ENCODE measurements at places on chromosomes 11 and 22.

DNA sequence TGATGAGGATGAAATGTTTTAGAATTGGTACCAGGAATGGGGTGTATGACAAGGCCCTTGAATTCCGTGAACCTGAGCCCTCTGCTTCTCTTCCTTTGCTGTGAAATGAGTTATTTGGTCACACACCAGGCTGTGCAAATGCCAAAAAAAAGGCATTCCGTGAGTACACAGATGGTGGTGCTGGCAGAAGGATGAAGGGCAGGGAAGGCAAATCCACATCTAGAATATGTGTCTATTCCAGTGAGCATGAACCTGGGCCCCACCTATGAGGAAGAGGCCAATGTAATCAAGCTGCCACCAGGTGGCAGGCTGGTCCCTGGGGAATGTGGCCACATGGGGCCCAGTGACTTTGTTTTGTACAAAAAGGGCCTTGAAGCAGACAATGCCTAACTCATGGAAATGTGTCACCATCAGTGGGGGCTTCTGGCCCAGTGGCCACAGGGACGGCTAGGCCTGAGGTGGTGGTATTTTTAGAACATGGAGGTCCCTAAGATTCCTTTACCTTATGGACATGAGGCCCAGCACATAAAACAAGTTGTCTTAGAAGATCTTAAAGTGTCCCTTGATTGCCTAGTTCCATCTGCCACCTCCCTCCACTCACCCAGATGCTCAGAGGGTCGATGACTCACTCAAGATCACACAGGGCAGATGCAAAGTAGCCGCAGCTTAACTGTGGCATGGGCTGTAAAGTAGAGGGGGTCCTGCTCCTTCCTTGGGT lies 3.9 kb upstream of the RNF215 start:
- peak; percentile 62 for DNase-seq

DNA sequence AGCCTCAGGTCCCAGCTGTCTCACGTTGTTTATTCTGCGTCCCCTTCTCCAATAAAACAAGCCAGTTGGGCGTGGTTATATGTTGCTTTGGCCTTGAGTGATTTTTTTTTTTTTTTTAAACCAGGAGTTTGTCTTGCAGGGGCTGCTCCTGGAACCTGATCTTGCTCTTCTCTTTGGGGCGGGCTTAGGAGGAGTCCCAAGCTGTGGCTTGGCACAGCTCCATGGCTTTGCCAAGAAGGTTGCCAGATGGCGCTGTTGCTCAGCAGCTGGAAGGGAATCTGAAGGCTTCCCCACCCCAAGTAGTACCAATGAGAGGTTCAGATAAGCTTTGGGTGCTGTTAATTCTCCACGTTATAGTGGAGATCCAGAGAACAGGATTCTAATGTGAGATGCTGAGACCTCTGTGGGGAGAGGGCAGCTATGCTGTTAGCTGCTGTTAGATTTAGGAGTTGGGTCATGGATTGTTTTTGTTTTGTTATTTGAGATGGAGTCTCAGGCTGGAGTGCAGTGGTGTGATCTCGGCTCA lies 2.0 kb upstream of the FERMT3 start:
- DNase-seq, result peak; percentile 72

DNA sequence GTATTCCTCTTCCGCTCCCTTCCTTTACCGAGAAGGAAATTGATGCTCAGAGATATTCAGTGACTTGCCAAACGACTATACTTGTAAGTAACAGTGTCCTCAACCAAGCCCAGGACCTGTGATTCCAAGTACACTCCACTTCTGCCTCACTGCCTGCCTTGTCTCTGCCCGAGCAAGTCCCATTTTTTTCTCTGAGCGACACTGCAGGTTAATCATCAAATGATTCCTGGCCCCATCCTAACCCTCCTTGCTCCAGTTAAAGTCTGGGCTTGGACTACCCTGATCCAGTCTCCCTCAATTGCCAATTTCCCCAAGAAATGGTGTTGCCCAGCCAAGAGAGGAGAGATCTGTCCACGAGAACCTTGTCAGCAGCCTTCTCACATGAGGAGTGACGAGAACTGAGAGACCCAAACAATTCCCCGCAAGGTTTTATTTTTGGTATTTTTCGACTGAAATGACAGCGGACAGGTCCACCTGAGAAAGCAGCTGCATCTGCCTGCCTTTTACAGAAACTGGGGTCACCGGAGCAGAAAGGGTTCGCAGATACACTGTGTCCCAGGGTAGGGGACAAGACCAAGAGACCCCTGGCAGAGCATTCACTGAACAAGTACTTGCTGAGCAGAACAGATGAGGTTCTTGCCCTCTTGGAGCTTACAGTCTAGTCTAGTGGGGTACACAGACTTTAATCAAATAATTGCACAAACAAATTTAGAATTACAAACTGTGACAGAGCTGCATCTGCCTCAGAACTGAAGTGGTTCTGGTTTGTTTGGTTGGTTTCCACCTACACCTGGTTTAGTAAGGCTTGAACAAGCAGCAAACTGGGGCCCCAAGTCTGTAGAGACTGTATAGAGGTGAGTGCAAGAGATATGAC lies 11.4 kb downstream of the POU2AF1 start:
- no peak for DNase-seq

- DNase-seq, result no peak
Measured at GRCh38 chr11:23555085-23555484, 694.8 kb upstream of the CCDC179 start.

DNA sequence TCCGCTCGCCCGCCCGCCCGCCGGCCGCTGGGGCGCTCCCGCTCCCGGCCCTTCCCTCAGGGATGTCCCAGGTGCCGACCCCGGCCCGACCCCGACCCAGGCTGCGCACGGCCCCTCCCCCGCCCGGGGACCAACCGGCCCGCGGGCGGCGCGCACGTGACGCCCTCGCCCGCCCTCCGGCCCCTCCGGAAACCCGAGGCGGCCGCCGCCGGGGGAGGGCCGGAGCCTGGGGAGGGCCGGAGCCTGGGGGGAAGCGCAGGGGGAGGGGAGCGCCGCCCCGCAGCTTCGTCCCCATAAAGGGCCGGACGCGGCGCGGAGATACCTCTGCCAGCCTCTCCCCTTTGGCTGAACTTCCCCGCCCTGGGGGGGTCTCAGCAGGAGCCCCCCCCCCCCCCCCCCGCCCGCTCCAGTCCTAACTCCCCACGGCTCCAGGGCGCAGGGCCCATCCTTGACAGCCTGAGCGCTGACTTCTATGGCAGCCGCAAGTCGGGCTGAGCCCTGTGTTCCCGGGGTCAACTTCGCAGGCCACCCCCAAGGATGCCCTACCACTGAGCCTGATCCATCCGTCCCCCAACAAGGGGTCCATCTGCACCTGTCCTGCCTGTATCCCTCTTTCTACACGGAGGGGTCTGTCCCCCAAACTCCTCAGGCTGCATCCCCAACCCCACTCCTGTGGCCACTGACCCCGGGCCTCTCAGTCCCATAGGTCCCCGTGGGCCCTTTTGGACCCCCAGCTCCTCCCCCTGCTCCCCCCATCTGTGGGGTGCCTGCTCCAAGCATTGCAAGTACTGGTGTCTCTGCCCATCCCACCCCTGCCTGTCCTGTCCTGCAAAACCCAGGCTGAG lies at the start of gene MAPK12:
MAPK12 (minus strand) TSS at position 69 of the 845 bp plus-strand sequence. CDS start 174 bp downstream, outside the sequence.
- peak; percentile 30 for DNase-seq

DNA sequence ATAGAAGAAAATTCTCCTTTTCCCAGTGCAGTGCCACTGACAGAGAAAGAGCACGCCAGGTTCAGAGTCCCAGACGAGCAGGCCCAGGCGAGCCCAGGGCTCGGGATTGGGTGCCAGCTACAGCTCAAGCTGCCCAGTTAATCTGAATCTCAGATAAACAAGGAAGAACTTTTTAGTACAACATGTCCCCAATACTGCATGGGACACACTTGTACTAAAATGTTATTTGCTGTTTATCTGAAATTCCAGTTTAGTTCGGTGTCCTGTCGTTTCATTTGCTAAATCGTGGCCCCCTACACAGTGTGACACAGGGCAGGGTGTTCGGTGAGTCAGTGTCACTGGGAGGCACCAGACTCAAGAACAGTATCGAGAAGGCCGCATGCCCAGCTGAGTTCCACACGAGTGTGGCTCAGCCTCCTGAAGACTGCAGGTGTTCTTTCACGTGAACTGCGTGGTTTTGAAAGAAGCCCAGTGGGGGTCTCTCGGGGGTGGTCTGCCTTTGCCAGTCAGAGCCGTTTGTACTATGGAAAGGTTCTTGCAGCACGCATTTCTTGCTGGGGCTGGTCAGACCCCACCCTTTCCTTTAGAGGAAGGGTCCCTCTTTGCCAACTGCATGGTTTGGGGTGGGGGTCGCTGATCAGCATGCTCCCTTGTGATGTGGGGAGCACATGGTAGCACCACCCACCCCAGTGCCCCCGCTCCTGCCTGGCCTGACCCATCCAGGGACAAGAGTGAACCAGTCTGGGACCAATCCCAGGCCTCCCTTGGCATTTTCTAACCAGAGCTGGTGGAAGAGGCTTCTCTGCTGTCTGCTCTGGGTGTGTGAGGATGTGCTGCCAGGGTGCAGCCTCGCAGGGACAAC lies 115.6 kb upstream of the B3GAT1 start:
- DNase-seq, result no peak

GRCh38 chr22:42994276-42994916 lies 20.6 kb downstream of the PACSIN2 start:
- DNase-seq, result no peak

DNA sequence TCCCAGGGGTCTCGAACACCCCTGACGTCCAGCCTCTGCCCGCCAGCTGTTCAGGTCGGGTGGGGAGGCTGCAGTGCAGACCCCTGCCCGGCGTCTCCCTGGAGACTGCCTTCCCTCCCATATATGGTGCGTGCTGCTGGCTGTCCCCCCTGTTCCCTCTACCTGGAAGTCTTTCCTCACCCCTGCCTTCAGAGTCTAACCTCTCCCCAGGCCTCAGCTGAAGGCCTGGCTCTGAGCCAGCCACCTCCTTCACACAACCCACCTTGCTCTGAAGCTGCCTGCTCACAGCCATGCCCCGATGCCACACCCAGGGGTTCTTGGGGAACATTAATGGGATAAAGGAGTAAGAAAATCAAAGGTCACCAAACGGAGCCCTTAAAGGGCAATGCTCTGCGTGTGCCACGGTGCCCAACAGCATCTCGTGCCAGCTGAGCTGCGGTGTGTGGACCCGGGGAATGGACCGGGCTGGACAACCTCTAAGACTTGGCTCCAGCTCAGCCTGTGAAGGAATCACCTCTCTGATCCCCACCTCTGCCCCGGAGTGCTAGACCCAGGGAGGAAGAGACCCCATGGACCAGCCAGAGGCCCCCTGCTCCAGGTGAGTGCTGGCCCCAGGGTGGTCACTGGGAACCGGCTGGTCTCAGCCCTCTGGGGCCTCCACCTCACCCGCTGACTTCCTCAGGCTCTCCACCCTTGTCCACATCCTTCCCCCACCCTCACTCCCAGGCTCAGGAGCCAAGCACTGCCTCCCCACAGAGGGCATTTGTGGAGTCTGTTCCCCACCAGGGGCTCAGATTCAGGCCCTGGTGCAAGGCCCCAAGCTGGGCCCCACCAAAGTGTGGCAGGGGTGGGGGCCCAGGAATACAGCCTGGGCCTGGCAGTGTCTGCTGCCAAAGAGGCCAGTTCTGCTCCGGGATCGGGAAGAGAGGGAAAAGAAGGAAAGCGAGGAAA lies at the start of gene NLRP6:
NLRP6 (plus strand) TSS at position 407 of the 951 bp plus-strand sequence; CDS start at position 570, 163 bp downstream.
- DNase-seq, result no peak

GRCh38 chr11:31656051-31656450 lies 146.5 kb downstream of the ELP4 start:
- DNase-seq, result no peak

DNA sequence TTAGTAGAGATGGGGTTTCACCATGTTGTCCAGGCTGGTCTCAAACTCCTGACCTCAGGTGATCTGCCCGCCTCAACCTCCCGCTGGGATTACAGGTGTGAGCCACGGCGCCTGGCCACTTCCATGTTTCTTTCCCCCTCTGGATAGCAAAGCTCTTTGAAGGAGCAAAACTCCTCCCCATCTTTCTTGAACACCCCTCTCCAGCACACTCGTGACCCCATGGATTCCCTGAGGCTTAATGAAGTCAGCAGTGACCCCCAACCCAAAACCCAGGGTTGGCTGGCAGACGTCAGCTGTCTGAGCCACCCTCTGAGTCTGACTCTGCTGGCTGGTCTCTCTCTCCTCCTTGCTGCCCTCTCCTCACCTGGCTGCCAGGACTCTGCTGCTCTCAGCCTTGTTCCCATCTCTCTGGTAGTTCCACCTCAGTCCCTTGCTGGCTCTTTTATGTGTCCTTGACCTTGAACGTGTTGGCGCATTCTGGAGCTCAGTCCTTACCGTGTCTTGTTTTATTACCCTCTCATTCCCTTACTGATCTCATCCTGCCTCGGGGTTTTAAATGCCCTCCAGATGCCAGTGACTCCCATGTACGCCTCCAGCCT lies 44.5 kb downstream of the PARVG start:
- DNase-seq, result no peak

- no peak for DNase-seq
Measured at GRCh38 chr11:23097891-23098290, 237.6 kb upstream of the CCDC179 start.

DNA sequence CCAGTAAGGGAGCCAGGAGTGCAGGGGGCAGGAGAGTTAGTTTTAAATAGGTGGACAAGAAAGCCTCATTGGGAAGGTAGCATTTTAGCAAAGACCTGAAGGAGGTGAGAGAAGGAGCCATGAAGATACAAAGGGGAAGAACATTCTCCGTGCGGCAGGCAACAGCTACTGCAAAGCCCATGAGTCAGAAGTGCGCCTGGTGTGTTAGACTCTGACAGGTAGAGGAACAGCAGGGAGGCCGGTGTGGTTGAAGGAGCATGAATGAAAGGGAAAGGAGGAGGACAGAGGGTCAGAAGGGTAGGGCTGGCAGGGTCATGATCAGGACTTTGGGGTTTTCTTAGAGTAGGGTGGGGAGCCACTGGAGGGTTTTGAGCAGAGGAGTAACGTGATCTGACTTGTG lies 34.5 kb upstream of the PAMR1 start:
- no peak for DNase-seq

DNA sequence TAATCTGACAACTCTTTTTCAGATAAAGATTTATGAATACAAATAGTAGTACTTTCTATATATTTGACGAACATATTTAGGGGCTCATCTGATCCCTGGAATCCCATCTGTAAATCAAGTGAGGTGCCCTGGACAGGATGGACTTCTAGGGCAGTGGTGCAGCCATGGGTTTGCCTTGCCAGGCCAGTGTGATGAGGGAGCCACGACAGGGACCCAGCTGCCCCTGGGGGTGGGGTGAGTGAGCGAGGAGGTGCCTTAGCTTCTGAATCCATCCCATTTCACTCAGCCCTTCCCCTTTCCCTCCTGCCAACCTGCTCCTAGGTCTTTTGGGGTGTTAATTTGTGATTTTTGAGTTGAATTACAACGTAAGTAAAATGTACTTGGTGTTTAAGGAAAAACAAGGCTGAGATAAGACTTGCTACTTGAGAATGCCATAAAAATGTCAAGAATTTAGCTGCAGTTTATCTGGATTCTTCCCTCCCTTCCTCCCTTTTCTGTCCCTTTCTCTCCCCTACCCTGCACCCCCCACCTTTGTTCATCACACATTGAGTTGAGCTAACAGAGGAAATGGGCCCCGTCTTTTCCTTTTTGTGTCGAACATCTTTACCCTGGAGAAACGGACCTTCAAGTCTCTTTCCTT lies 60.8 kb downstream of the PPFIBP2 start:
- DNase-seq, result no peak

GRCh38 chr11:90250970-90251369 lies 28.1 kb upstream of the CHORDC1 start:
- DNase-seq, result no peak

- no peak for DNase-seq
Measured at GRCh38 chr11:97019754-97020153, 629.9 kb downstream of the JRKL start.
